ENCODE measurements at places on chromosomes 13 and 19.

DNA sequence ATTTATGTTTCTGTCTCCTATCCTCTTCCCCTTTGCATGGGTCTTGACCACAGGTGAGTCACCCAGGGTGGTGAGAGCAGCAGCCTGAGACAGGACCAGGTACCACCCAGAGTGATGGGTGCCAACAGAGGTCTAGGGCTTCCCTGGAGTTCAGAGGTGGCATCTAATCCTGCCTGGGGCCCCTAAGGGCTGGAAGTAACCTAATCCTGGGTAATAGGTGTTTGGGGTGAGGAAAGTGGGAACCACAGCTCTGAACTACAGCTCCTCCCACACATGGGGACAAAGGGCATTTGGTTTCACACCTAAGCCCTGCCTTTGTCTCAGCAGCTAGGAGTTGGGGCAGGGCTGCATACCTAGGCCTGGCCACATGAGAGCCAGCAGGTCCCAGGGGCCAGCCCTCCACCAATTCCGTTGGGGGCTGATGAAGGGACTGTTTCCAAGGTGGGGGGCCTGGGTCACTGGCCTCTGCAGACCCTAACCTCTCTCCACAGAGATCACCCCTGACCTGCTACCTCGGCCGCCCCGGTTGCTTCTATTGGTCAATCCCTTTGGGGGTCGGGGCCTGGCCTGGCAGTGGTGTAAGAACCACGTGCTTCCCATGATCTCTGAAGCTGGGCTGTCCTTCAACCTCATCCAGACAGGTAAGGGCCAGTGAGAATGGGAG is 8.0 kb downstream of the SPHK2 start:
- DNase-seq = no peak

DNA sequence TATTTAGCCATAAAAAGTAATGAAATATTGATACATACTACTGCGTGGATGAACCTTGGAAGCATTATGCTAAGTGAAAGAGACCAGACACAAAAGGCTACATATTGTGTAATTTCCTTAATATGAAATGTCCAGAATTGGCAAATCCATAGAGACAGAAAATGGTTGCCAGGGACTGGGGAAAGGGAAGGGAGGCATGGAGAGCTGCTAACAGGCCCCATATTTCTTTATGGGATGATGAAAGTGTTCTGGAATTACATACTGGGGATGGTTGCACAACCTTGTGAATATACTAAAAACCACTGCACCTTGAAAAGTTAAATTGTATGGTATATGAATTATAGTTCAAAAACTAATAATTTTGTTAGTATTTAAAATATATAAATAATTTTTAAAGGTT is 3.6 kb downstream of the IFT88 start:
- DNase-seq = no peak

DNA sequence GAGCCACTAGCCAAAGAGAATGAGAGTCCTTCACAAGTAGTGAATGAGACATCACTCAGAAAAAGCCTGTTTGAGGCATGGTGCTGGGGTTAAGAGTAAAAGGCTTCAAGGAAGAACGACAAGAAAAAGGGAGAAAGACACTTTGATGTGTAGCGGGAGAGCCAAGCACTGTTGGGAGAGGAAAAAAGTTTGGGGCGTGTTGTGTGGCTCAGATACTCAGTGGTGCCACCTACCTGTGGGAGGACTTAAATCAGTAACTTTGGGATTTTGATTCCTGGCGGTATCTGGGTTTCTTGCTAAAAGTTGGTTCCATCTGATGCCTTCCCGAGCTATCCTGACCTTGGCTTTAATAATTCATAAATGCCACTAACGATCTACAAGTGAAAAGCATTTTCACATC is 12.3 kb downstream of the ELSPBP1 start:
- DNase-seq = peak; percentile 32

DNA sequence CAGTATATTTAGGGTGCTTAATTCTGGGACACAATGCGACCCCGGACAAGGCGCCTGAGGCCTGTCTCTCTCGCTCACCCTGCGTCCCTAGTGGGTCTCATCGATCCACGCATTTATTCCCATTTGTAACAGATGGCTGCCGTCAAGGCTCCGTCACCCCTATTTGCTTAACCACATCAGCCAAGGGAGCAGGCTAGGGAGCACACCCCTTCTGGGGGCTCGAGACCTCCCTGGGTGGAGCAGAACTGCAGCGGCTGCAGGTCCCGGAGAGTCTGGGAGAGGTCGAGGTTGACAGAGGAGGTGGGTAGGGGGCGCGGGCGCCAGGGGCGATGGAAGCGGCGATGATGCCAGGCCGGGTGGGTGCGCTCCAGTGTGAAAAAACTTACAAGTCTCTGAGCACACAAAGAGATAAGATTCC is 507 bp downstream of the ALG5 start:
- peak; percentile 49 for DNase-seq

DNA sequence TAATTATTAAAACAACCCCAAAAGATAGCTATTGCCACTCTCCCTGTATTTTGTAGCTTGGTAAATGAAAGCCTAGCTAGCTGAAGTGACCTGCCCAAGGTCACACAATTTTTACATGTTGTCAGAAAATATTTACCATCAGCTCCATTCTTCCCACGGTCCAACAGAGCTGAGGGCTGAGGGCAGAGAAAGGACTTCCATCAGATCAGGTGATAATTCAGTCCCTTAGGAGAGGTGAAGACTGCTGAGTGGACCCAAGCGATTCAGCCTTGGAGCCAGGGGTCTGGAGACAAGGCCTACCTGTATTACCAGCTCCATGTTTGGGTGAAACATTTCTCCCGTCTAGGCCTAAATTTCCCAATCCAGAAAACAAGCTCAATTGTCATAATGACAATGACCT is 149.5 kb upstream of the TSHZ3 start:
- DNase-seq = no peak

GRCh38 chr13:112119192-112120030 is 52.5 kb downstream of the SOX1 start:
- no peak for DNase-seq

DNA sequence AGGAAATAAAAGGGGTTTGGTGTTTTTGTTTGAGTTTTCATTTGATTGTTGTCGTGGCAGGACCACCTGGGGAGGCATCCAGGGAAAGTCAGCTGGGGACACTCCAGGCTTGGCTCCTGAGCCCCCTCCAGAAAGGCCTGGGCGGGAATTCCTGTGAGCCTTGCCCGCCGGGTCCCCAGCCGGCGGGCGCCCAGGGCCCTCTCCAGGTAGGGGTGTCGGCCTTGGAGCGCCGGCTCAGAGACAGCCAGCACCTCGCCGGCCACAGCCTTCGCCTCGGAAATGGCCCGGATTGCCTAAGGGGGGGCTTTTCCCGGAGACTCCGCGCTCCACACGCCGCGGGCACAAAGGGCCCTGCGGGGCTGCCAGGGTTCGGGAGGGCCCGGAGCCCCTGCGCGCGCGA is 125.0 kb downstream of the TNFRSF19 start:
- DNase-seq = no peak

DNA sequence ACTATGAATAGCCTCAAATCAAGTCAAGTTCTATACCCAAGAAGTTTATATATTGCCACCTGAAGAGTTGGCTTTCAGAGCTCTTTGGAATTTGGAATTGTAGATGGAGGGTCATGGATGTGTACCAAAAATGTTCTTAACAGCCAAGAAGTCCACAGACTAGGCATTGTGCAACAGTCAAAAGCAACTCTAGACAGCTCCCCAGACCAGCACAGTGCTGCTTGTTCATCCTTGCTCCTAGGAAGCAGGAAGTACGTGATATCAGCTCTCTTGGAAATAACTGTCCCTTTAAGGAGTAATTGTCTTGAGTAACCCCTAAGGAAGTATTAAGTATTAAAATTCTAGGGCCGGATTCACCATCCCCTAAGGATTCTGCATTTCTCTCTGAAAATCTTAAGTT is 30.7 kb upstream of the IL17D start:
- no peak for DNase-seq

DNA sequence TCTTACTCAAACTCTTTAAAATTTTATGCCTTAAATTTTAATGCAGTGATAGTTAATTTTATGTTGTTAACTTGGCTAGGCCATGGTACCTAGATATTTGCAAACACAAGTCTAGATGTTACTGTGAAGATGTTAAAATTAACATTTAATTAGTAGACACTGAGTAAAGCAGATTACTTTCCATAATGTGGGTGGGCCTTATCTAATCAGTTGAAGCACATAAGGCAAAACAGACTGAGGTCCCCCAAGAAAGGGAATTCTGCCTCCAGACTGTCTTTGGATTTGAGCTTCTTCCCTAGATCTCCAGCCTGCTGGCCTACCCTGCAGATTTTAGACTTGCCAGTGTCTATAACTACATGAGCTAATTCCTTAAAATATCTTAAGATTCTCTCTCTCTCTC is 294.0 kb downstream of the ENOX1 start:
- DNase-seq = no peak

GRCh38 chr19:56966225-56966696 is 125.7 kb upstream of the PEG3 start:
- DNase-seq = no peak

DNA sequence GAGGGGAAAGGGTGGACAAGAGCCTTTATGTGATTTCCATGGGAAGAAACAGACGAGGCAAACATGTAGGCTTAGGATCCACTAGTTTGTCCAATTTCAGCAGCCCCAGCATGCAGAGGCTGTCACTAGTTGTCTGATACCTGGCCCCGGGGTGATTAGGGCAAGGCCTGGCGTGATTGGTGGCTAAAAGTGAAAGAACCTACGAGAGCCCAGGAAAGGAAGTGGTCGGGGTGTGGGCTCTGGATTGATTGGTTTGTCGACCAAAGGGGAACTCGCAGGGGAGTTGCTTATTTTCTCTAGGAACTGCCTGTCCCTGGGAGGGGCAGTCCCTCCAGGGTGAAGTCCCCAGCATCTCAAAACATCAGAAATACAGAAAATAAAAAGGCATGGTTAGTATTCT is 64.2 kb upstream of the UQCRFS1 start:
- DNase-seq = peak; percentile 59

DNA sequence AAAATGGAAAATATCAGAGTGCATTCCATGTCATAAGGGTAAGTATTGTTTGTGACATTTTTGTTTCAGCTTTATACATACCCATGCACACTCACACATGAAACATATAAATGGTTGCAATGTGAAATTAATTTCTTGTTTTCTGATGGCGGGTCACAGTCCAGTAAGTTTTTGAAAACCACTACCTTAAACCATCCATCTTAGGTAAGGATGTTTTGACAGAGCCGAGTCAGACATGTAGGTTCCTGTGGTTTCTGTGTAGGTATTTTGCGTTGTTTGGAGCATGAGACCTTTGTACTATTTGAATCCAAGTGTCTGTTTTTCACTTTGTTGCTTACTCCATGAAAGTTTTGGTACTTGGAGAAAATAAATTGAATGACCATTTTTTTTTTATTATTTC is 121.7 kb downstream of the B3GLCT start:
- peak; percentile 67 for DNase-seq

DNA sequence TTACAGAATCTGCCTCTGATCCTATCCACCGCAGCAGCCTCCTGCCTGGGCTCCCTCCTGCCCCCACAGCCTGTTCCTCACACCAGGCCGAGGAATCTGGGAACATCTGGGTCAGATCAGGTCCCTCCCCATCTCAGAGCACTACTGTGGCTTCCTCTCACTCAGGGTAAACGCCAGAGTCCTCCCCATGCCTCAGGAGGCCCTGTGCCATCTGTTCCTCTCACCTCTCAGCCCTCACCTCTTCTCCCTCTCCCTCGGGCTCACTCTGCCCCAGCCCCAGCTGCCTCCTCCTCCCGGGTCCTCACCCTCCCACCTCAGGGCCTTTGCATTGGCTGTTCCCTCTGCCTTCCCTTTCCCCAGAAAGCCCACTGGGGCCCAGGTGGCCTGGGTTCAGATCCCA is 18.2 kb downstream of the FCGBP start:
- no peak for DNase-seq

- no peak for DNase-seq
These were observed 1140.4 kb downstream of the EFNB2 start for GRCh38 chr13:105395041-105395440.

Data from NAMALWA (cell line).